ENCODE measurements at places on chromosomes 6 and 20.

- DNase-seq = no peak
These were observed 439.1 kb upstream of the NOX3 start for GRCh38 chr6:155894758-155895157.

GRCh38 chr6:65410309-65410708 is 296.7 kb downstream of the EYS start:
- no peak for DNase-seq

DNA sequence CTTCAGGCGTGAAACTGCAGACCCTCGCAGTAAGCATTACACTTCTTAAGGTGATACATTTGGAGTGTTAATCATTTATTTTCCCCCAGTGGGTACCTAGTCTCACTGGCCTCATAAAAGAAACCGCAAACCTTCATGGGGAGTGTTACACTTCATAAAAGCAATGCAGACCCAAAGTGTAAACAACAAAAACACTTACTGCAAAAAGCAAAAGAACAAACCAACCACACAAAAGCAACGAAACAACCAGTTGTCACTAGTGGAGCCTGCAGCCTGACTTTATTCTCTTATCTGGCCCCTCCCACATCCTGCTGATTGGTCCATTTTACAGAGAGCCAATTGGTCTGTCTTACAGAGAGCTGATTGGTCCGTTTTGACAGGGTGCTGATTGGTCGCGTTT is 23.8 kb downstream of the LY86 start:
- no peak for DNase-seq

DNA sequence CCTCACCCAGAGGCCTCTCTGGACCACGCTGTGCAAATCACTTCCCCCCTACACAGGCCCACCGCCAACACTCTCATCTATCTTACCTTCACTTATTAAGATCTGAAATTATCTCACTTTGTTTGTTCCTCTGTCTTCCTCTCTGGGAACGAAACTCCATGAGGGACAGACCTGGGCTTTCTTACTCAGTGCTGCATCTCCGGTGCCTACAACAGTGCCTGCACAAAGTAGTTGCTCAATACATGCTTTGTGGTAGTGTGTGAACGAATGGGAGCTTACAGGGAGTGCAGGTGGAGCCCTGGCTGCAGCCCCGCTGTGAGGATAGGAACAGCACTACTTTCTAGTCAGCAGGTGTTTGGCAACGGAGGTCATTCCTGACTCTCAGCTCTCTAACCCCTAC is 5.3 kb downstream of the CASS4 start:
- no peak for DNase-seq

DNA sequence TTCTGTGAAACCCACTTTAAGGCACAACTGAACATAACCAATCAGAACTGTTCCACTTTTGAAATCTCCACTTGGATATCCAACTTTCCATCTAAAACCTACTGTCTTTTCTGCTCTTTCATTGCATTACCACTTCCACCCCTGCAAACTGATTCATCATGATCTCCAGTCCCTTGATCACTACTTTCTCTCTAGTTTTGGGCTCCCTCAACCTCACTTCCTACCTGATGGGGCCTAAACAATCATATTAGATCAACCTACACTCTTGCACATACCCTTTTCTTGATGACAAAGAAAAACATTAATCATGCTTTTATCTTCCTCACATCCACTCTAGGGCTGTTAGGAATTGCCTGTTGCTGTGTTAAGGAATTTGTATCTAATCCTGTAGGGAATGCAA is 137.6 kb downstream of the PDSS2 start:
- DNase-seq = no peak

DNA sequence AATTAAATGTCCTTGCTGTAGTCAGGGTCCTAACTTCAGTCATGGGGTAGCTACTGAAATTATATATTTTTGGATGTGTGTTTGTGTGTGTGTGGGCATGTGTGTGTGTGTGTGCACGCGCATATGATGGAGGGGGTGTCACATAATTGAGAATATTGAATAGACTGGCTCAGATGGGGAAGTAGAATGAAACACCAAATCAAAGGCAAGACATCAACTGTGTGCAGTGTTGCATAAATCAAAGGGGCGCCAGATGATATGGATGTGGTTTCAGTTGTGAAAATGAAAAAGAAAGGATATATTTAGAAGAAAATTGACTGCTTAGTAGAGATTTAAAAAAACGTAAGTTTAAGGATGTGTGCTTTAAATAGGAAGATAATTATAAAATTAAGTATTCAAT is 144.2 kb upstream of the CEP162 start:
- DNase-seq = no peak

- DNase-seq = no peak
These were observed 152.5 kb downstream of the CEBPB start for GRCh38 chr20:50343125-50343489.

DNA sequence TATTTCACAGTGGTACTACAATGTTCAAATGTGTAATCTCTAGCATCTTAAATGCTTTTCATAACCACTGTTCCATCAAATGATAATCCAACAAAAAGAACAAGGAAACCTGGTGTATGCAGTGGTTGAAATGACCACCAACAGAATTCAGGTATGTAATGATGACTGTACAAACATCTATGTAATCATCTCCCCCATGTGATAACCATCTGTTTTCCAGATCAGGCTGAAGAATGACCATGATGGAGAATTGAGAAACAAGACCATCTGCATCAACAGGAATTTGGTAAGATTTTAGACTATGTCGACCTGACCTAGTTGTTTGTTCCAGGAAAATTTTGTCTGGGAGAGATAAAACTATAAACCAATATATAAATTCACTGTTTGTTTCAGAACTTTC is 81.3 kb upstream of the ASCC3 start:
- DNase-seq = no peak

DNA sequence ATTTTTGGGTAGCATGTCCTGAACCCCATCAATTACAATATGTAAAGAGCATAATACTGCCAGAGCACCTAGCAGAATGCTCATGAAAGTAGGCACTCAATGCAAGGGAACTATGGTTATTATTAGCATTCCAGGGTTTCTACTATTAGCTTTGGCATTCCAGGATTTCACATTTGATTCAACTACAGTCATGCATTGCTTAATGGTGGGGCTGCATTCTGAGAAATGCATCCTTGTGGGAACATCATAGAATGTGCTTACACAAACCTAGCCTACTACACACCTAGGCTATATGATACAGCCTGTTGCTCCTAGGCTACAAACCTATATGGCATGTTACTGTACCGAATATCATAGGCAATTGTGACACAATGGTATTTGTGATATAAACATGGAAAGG is 247.8 kb downstream of the CD83 start:
- DNase-seq = peak; percentile 27

DNA sequence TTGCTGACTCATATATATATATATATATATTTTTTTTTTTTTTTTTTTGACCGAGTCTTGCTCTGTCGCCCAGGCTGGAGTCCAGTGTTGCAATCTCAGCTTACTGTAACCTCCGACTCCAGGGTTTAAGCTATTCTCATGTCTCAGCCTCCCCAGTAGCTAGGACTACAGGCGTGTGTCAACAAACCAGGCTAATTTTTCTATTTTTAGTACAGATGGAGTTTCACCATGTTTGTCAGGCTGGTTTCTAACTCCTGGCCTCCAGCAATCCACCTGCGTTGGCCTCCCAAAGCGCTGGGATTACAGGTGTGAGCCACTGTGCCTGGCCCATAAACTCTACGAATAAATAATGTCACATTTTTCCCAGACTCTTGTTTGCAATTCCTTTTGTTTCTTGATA is 4.8 kb downstream of the LRP11 start:
- DNase-seq = no peak

GRCh38 chr20:40754339-40754943 is 65.4 kb upstream of the MAFB start:
- DNase-seq = no peak

DNA sequence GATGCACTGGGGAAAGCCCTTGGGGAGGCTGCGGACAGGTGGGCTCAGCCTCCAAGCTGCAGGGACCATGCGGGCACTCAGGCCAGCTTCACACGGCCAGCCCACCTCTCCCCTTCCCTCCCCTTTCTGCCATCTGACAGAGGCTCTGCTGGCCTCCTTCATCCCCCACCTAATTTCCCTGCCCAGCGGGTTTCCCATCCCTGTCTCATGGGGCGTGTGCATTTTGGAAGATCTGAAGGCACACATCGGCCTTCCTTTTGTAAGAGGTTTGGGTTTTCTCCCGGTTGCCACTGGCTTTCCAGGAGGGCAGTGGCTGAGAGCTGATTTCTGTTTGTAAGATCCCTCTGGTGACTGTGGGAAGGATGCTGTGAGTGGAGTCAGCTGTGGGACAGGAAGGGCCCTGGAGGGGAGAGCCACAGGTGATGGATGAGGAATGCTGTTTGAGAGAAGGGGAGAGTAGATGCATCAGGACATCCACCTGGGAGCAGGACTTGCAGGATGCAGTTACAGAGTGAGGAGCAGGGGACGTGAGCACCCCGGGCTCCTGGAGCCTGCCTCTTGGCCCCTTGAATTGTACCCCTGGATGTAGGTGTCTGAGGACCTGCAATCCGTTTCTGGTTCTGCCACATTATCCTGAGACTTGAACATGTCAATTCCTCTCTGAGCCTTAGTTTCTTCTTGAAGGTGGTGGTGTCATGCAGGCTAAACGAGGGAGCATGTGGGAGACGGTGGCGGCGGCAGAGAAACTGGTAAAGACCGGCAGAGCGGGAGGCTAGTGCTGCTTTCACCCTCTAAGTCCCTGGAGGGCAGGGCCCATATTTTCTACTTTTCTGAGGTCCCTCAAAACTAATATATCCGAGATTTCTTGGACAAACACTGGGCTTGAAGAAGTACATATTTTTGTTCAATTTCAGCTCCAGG is 5.9 kb upstream of the TUBB1 start:
- DNase-seq = no peak

GRCh38 chr20:32244150-32244823 is 33.2 kb upstream of the KIF3B start:
- no peak for DNase-seq

- DNase-seq = no peak
These were observed 66.9 kb downstream of the RIPOR3 start for GRCh38 chr20:50624351-50625016.

GRCh38 chr6:124536842-124537191 is 425.4 kb upstream of the RNF217 start:
- DNase-seq = no peak

GRCh38 chr20:53395188-53395923 is 198.3 kb downstream of the ZNF217 start:
- DNase-seq = no peak

DNA sequence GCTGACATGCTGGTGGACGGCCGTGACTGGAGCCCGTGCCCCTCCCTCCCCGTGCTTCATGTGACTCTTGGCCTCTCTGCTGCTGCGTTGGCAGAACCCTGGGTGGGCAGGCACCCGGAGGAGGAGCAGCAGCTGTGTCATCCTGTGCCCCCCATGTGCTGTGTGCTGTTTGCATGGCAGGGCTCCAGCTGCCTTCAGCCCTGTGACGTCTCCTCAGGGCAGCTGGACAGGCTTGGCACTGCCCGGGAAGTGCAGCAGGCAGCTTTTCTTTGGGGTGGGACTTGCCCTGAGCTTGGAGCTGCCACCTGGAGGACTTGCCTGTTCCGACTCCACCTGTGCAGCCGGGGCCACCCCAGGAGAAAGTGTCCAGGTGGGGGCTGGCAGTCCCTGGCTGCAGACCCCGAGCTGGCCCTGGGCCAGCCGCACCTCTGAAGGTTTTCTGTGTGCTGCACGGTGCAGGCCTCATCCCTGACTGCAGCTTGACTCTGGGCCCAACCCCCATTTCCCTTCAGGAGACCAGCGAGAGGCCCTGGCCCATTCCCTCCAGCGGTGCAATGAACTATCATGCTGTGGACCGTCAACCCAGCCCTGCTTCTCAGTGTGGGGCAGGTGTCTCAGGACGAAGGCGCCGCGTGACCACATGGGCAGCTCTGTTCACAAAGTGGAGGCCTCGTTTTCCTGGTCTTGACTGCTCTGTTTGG is 8.1 kb downstream of the NPBWR2 start:
- DNase-seq = no peak

GRCh38 chr6:30744054-30744805 is at the start of gene IER3:
Gene IER3, minus strand, starts transcription at chr6:30744547. Its CDS starts 29 bp downstream, at chr6:30744518.
- DNase-seq = peak; percentile 80

- no peak for DNase-seq
These were observed 1.3 kb upstream of the FNDC11 start for GRCh38 chr20:63552481-63553249.

DNA sequence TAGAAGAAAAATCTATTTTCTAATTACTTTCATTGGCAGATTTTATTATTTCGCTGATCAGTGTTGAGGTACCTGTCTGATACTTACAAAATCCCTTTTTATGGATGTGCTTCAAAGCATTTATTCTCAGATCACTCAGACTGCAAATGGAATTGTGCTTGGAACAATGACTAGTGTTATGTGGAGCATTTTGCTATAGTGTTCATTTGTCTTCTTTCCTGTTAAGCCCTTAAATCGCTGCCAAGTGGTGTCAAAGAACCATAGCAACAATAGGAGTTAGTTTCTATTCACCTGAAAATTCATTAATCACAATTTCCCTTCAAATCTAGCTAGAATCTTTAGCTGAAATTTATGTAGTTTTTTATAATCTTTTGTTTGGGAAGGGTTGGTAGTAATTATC is 29.8 kb downstream of the SMPDL3A start:
- DNase-seq = no peak

DNA sequence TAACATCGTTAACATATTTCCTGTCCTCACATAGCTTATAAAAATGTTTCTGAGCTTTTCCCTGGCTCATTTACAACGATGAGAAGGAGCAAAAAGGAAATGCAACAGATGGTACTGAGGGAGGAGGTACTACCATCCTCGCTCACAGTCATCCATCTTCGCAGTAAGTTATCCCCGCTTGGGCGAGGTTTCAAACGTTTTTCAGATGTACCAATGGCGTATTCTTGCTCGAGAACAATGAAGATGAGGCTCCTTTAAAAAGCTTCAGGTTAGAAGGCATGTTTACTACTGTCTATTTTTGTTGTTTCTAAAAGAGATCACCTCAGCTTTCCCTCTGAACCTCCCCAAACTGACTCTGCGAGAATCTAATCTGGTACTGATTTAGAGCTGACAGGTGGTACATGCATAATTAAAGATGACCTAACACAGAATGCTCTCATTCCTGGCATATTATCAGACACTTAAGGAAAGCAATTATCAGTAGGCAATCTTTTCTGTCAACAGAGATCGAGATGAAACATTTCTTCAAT is 178.7 kb downstream of the GJA10 start:
- DNase-seq = no peak

GRCh38 chr6:122733259-122733658 is 46.3 kb upstream of the FABP7 start:
- DNase-seq = no peak

- no peak for DNase-seq
These were observed 95.5 kb upstream of the VGLL2 start for GRCh38 chr6:117169781-117170281.

DNA sequence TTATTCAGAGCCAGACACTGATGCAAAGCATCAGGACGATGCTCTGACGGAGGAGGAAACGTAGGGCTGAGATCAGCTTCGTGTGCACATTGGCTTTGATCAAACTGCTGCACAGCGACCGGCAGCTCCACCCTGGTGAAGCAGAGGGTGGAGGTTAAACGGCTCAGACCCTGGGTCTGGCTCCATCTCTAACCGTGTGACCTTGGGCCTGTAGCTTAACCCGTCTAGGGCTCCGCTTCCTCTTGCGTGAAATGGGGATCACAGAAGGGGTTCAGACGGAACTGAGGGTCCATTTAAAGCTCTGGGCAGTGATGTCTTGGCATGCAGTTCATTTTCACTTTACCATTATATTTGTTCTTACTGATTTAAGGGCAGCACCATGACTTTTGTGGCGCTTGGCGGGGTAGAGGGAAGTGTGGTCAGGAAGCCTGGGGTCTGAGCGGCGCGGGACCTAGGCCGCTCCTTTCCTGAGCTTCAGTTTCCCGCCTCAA is 644 bp downstream of the RBL1 start:
- peak; percentile 43 for DNase-seq

Measured in AG20443 (cell line).